Hematopoietic multipotent progenitor cell treated with erythropoietin and hydrocortisone succinate and interleukin-3 and kit ligand, for 8 days (in vitro differentiated cells): ENCODE measurements at places on chromosomes 7 and 10.

- no peak for DNase-seq
Measured at GRCh38 chr7:27174874-27175625, 930 bp upstream of the HOXA10 start.

DNA sequence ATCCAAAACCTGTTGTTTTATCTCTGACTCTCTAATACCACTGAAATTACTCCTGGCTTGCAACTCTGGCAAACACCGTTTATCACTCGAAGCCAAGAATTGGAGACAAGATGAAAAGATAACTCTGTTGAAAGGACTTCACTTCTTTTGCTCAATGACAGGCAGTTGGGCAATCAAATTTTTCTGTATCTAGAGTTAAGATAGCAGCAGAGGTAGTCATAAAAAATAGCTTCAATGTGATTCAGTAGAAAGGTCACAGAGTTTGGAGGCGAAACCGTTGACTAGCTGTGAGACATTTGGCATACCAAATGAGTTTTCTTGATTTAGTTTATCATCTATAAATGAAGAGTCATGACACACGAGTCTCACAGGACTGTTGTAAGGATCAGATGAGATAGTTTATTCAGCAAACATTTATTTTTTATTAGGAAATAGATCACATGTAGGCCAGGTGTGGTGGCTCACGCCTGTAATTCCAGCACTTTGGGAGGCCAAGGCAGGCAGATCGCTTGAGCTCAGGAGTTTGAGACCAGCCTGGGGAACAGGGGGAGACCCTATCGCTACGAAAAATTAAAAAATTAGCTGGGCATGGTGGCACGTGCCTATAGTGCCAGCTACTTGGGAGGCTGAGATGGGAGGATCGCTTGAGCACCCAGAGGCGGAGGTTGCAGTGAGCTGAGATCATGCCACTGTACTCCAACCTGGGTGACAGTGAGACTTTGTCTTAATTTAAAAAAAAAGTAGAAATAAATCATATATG, 23.6 kb downstream of the AKR1B1 start:
- no peak for DNase-seq

DNA sequence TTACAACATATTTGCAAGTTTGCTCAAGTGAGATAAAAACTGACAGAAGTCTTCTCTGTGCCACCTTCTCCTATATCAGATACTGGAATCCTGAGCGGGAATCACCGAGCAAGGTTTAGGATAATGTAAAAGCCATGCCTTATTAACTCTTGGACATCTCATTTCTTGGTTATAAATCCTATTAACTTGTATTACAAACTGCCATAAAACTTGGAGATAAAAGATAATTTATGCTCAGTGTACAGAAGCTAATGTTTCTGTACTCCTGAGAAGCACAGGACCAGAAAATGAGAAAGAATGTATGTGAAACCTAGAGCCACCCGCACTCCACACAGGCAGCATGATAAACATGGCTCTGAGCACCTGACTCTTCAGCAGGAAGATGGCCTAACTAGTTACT, 181.2 kb upstream of the NOBOX start:
- no peak for DNase-seq

GRCh38 chr10:101380353-101381017, 26.5 kb downstream of the BTRC start:
- DNase-seq: no peak

GRCh38 chr10:100223879-100224278, 5.5 kb downstream of the CHUK start:
- no peak for DNase-seq

GRCh38 chr10:112132435-112132834, 51.1 kb downstream of the GPAM start:
- DNase-seq: no peak

DNA sequence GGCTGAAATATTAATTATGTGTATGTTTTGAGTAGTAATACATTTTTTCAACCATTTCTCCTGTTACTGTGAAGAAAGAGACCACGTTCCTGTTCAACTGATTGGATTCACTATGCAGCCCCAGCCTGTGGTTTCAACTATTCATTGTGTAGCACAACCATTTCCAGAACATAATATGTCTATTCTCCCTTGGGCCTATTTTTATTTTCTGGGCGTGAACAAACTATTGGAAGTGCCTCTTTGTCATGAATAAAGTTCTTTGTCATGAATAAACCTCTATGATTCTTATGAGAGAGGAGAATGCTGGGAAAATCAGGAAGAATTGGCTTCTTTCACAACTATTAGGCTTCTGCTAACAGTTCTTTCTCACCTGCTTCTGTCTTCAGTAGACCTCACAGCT, 152.4 kb downstream of the GNAT3 start:
- DNase-seq: no peak

- DNase-seq: no peak
Measured at GRCh38 chr10:116769791-116770190, 27.4 kb upstream of the HSPA12A start.

DNA sequence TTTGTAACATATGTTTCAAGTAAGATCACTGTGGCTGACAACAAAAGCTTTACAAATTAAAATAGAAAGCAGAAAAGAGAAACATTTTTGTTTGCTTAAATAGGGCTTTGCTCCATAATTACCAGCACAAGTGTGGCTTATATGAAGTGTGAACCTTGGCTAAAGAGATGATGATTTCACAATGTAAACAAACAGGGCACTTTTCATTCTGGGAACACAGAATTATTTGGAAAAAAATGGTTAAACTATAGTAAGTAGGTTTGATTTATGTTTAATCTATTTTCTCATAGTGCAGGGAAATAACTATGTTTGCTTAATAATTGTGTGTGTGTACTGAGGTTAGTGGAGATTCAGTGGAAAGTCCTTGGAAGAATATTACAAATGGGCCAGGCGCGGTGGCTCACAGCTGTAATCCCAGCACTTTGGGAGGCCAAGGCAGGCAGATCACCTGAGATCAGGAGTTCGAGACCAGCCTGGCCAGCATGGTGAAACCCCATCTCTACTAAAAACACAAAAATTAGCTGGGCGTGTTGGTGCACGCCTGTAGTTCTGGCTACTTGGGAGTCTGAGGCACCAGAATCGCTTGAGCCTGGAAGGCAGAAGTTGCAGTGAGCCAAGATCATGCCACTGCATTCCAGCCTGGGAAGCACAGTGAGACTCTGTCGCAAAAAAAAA, 19.1 kb upstream of the OTUD1 start:
- no peak for DNase-seq

DNA sequence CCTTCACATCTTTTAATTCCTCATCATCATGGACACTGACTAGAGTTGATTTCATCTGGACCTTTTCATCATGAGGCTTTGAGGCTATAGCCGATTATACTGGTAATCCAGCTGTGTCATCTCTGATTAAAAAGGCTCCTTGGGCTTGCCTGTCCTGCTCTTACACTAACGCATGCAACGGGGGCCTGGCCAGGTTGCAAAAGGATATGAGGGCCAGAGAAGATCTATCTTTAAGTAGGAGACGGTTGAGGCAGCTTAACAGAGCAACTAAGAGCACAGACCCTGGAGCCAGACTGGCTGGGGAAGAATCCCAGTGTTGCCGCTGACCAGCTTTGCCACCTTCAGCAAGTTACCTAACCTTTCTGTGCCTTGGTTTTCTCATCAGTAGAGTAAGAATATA, 211.5 kb downstream of the PTEN start:
- no peak for DNase-seq

DNA sequence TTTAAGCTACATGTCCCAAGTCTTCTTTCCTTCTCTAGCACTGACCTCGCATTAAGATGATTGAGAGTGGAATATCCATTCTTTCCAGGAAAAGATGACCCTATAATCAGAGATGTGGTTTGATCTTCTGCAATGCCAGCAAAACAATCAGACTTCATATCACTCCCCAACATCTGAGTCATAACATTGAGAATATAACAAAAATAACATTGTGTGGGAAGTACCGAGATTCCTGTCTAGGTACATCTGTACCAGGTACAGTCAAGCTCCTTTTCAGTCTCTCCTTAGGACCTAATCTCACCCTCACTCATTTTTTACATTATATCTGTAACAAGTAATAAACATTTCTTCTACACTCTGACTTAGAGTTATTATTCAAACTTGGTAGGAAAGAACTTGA, 201.6 kb downstream of the LRRTM3 start:
- DNase-seq: no peak
